ENCODE measurements at places on chromosomes 6 and 20.
A peak's percentile ranks its signal among the peaks of the same experiment; 100 is the strongest.

DNA sequence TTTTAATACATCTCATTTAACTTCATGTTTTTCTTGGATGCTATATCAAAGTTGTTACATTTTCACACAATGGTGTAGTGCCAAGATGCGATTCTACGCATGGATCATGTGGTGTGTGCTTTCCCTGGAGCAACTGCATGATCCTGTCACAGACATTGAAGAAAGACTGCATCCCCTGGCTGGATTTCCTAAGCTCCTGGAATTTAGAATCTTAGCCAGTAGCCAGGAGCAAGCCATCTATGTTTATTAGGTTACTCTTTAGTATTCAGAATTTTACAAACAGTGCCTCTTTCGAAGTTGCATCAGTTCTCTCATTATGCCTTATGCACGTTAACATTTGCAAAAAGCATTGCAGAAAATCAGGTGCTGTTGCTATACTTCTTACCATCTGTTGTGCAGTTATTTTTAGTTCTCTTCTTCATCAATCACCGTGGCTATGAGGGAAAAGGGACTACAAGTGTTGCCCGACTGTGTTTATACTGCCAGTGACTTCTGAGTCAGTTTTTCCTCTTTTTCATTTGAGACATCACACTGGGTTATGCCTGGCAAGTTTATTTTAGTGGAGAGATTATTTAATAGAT, 584.2 kb downstream of the BCKDHB start:
- no peak for DNase-seq

- peak; percentile 90 for DNase-seq
These were observed 166.5 kb downstream of the TFAP2A start for GRCh38 chr6:10248378-10248843.

GRCh38 chr20:59462249-59462648, 142.1 kb upstream of the PHACTR3 start:
- DNase-seq: no peak

GRCh38 chr6:130453230-130453629, 87.4 kb downstream of the TMEM200A start:
- no peak for DNase-seq

GRCh38 chr6:131787766-131788712, 19.8 kb upstream of the ENPP1 start:
- peak; percentile 92 for DNase-seq

DNA sequence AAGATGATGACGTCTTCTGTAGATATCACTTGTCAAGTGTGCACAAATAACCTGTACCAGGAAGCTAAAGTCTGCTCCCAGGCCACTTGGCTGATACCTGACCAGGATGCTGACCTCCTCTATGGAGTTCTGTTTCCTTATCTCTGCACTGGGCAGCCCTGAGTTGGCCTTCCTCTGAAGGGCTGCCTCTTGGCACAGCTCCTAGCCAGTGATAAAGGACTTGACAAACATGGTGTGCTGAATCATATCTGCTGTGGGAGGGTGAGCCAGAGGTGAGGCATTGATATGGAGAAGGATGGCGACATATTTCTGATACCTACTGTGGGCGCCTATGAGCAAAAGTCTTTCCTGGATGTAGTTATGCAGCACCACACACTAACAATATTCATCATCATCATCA, 32.8 kb upstream of the FOXA2 start:
- no peak for DNase-seq

DNA sequence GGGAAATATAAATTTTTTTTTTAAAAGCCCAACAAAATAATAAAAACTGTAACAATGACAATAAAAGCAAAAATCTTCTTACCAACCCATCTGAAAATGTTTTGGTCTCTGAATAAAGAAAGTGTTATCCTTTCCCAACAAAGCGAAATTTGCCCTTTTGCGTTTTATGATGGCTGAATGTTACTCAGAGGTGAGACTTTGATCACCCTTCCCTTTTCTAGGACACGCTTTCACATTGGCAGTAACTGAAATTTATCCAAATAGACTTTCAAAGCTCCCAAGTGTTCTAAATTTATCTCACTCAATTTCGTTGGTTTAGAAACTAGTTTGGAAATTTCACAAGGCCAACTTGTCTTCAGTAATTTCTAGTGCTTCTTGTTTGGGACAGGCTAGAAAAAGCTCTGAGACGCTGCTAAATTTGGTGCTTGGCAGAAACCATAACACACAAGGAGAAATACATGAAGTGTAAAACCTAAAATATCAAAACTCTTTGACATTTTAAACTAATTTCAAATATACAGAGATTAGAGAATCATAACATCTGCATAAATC, 354.5 kb upstream of the CITED2 start:
- DNase-seq: no peak

DNA sequence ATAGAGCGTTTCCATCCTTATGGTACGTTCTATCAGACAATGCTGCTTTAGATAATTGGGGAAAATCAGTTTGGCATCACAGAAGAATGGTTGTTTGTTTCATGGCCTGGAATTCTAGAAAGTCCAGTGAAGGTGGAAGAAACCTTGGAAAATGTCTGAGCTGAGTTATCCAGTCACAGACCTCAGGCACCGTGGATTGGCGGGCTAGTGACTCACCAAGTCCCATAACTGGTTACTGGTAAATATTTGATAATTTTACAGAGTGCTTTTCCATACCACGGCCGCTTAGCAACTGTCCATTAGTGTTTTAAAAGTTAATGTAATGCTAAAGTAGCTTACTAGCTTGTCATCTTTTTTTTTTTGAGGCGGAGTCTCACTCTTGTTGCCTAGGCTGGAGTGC, 99.4 kb downstream of the SLC35B3 start:
- DNase-seq: no peak

DNA sequence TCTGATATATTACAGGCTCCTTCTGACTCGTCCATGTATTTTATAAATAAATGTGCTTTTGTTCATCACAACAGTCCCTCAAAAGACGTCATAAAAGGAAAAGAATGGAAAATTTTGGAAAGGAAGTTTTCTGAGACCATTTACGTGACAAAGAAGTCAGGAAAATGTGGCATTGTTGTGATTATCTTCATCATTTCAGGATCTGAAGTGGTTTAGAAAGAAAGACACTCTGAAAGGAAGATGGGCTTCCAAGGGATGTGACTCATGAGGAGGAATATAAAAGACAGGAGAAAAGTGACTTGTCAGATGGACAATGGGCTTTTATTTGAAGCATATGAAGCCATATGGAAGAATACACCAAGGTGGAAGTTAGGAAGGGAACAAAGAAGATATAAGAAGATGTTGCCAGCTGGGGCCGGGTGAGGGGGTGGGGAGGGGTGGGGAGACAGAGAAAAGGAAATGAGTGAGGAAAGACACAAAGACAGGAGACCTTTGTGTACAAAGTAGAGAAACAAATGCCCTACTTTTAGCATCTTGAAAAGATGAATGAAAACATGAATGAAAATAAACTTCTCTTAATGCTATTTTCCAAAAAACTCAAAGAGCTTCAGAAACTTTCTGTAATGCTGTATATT, 190.3 kb upstream of the PREP start:
- DNase-seq: no peak

DNA sequence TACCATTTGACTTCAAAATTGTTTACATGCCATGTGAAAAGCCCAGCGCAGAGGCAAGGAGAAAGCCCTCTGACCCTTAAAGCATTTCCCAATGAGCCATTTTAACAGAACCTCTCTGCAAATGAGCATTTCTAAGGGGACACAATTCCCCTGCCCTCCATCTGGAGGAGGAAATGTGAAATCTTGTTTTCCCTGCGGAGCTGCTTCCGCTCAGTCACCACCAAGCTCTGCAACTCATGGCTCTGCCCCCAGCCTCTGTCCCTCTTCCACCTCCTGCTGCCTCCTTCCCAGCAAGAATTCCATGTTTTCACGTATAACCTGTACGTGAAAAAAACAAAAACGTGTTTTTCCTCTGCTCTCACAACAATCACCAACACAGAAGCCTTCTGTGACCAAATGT, 12.3 kb downstream of the RIN2 start:
- no peak for DNase-seq

DNA sequence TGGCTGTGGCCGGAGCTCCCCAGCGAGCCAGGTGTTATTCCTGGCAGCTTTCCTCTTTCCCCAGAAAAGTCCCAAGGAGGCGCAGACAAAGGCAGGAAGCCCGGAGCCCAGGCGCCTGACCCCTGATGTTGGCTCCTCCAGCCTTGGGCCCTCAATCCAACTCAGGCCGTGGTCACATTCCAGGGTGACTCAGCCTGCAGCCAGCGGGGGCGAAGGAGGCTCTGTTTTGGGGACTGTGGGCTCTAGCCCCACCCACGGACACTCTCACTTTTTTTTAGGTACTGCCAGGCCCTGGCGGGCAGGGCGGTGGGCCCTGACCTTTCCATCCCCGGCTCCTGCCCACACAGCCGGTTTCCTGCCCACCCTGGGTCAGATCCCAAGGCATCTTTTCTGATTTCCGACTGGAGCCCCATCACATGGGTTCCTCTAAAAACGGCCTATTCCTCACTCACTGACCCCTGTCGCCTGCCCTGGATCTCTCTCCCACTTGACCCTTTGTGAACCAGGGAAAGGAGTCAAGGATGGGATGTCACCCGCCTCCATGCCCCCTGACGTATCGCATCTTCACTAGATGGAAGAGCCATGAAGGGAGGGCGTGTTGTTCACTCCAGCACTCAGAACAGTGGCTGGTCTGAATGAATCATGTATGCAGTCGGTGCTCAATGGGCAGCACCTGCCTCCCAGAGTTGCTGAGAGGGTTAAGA, 5.5 kb downstream of the PTGIS start:
- peak; percentile 72 for DNase-seq

GRCh38 chr20:41507436-41507835, 110.7 kb downstream of the CHD6 start:
- DNase-seq: peak; percentile 69
